ENCODE measurements at places on chromosomes 11 and 22.
A peak's percentile ranks its signal among the peaks of the same experiment; 100 is the strongest.

DNA sequence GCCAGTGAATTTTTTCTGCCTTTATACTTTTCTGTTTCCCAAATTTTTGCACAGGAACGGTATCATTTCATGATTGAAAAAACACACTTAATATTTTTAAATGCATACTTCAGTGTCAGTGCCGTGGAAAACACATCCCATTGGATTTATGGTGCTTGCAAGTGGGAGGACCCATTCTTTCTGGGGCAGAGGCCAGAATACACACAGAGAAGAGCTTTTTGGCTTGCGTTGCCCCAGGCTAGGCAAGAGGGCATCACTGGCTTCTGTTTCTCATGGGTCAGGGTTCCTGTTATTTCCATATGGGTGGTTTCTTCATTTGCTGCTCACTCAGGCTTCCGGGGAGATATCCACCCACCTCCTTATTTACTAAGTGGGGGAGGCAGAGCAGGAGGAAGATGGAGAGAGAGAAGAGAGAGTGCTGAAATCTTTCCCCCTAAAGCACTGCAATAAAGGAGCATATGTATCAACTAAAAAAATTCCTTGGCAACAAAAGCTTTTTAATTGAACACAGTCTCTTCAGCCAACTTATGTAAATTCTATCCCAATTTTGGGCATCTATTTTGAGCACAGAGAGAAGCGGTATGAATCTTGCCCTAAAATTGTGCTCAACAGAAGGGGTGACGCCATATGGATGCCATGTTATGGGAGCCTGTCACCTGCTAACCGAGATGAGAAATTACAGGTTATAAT lies 66.0 kb upstream of the KIRREL3 start:
- no peak for DNase-seq

GRCh38 chr11:123704341-123704740 lies 37.1 kb downstream of the ZNF202 start:
- no peak for DNase-seq

DNA sequence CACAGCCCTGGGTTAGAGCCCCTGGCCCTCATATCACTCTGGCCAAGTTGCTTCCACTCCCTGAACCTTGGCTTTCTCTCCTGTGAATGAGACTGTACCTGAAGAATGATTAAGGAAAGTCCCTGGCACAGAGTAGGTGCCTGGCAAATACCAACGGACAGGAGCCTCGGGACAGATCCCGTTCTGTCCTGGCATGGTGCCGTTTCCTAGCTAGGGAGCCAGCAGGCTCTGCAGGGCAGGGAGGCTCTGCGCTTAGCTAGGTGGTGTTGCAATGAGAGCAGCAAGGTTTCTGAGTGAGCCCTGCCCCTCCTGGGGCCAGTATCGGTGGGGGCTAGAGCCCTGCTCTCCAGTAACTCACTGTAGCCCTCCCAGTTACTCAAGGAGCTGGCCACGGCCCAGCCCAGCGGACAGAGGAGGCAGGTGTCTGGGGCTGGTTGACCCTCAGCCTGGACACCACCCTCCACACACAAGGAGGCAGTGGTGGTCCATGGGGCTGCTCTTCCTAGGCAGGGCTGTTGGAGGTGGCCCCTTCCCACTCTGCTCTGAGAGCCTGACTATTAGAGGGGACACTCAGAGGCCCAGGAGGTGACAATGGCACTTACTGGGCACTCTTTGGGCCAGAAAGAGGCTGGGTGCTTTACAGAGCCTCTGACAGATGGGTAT lies 74.4 kb downstream of the NFAM1 start:
- no peak for DNase-seq

GRCh38 chr11:98967005-98967404 lies 53.7 kb upstream of the CNTN5 start:
- DNase-seq: no peak

DNA sequence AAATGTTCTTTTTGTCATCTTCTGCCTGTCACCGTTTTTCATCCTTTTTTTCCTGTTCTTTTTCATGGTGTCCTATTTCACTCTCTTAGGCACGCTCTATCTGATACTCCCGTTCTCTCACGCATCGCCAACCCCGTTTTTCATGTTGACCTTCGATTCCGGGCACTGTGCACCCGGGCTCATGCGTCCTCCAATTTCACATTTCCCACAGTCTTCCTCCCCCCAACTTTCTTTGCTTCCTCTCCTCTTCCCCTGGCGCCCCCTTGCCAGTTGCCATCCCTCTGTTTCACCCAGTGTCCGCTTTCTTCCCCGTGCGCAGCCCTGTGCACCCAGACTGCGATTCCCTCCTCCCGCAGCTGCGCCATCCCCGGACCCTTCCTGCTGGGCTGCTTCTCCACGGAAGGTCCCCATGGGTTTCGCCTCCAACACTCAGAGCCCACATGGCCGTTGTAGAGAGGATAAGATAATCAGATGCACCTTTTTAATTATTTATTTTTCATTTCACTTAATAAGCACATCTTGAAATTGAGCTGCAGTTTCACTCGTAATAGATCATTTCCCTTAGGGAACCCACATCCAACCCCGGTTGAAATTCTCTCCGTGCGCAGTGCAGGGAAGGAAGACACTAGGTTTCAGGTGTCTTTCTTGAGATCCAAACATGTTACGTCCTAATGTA lies 791.1 kb downstream of the NTM start:
- DNase-seq: no peak

DNA sequence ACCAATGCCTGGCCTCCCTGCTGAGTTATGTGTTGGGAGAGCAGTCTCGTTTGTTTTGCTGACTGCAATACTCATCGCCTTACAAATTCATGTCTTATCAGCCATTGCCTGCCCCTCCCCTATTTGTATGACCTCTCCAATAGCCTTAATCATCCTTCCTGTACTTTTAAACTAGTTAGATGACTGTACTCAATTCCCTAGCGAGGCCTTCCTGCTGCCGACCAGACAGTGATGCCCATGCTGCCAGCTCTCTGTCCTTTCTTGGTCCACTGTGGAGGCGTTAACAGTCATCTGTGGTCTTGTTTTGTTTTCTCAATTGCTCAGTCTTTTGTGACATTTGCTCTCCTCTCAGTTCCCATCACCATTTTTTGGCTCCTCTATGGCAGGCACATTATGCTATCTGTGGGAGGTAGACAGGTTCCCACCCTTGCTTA lies 20.3 kb upstream of the YPEL1 start:
- DNase-seq: no peak

GRCh38 chr11:109914809-109915653 lies 178.2 kb upstream of the ZC3H12C start:
- no peak for DNase-seq

GRCh38 chr22:31957970-31958594 lies 13.7 kb downstream of the YWHAH start:
- no peak for DNase-seq

DNA sequence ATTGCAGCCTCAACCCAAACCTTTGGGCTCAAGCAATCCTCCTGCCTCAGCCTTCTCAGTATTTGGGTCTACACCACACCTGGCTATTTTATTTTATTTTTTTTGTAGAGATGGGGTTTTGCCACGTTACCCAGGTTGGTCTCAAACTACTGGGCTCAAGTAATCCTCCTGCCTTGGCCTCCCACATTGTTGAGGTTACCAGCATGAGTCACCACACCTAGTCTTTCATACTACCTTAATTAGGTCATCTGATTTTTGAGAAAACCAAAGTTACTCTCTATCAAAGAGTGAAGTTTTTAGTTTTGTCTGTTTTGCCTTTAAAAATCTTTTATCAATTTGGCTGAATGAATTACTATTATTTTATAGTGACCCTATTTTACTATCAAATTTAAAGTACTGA lies 335.6 kb upstream of the LRRC4C start:
- no peak for DNase-seq

DNA sequence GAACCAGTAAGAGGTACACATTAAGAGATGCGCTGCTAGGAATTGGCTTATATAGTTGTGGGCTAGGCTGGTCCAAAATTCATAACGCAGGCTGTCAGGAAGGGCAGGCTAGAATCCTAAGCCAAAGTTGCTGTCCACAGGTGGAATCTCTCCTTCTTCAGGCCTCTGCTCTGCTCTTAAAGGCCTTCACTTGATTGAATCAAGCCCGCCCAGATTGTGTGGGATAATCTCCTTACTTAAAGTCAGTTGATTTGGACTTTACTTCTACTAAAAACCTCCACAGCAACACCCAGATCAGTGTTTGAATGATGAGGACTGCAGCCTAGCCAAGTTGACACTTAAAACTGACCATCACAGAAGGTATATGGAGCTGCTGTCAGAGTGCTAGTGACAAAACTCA lies 68.8 kb downstream of the LRRC32 start:
- DNase-seq: no peak

DNA sequence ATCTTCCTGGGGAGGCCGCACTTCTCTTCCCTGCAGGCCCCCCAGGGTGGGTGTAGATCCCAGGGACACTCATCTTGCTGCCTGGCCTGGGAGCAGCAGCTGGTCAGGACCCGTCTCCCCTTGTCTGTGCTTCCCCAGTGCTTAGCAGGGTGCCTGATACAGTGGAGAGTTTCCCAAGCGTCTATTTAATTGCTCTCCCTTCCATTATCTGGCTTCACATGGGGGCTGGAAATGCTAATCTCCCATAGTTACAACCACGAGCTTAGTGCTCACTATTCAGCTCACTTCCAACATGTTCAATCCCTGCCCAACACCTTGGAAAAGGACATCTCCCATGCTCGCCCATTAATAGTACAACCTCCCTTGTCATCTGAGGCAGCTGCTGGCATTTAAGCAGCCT lies 100.5 kb downstream of the DSCAML1 start:
- DNase-seq: no peak

- DNase-seq: no peak
These were observed 194.9 kb downstream of the SWAP70 start for GRCh38 chr11:9858822-9859221.

DNA sequence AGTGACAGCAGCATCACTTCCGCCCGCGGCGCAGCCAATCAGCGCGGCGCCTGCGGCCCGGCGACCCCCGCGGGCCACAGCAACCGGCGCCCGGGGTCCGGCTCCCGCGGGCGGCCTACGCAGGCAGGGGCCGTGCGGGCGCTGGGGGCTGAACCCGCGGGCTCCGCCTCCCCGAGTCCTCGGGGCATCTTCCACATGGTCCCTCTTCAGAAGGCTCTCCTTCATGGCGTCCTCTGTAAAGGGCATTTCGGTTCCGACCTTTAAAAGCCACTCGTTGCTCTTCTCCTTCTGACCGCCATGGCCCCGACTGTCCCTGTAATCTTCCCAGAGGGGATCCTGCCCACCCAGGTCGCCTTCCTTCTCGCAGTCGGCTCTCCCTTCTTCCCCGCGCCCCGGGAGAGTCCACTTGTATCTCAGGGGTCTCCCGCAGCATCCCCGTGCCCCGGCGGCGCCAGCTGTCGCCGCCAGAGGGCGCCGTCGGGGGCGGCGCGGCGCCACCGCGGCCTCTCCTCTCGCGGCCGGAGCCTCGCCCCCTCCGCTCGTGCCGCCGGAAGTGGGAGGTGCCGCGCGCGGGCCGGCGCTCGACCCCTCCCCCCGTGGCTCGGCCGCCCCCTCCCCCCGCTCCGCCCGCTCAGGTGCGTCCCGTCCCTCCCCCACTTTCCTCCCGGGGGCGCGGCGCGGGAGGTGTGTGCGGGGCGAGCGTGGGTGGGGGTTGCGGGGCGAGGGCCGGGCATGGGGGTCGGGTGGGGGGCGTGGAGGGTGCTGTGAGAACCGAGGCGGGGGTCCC lies at the start of gene RNF214:
RNF214 (plus strand) TSS at position 580 of the 787 bp plus-strand sequence. CDS start 1,602 bp downstream, outside the sequence.
- DNase-seq: peak; percentile 73

DNA sequence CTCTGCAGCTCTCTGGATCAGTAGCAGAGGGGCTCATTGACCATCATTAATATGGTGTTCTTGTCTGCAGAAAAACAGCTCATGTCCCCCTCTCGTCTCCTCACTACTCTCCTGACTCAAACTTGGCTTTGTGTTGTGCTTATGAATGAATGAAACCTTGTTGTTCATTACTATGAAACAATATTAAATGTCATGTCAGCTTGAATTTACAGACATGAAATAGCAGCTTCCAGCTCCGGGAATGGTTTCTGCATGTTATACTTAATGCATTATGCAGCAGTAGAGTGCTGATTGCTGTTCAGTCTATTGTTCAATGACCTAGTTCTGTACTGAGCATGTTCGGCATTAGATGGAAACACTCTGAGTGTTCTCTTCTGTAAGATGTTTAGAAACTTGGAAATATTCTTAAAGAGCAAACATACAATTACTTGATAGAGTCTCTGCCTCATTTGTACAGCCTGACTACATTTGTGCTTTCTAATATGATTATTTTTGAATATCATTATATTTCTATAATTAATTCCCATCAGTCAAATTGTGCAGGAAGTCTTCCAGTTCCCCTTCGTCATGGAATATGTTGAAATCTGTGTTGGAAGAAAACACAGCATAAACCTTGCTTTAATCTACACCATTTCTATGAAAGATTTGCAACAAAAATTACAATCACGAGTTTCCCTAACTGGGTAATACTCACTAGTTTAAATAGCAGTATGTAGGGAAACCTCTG lies 340.4 kb downstream of the SOX6 start:
- DNase-seq: no peak

- no peak for DNase-seq
These were observed 734 bp downstream of the ZNF280B start for GRCh38 chr22:22507743-22508273.

DNA sequence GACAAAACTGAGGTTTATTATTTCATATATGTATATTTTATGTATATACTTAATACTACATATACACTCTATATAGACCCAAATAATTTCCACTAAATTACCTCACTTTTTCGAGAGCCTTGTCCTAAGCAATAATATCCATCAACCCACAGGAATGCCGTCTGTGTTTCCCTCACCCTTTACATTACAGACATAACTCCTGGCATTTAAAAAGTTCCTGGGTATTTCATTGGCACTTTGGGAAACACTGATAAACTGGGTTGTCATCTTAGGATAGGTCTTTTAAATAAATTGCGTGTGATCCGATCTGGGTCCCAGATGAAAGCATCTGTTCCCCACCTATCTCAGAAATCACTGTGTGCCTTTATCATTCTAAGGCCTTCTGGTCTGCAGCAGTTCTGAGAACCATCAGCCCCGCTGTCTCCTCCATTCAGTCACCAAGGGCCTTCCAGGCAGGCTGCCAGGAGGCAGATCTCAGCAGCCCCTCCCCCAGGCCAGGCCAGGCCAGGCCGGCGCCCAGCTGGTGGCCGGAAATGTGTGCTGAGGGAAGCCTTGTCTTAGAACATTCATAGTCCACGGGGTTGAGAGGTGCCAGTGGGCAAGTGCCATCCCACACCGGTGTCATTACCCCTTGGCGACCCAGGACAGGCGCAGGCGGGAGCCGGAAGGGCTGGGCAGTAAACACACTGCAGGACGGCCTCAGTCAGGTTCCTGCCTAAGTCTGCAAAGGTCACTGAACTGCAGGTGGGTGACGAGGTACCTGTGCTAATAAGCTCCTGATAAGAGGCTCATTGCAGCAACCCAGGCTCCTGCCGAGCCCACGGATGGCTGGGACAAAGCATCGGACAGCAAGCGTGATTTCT lies 3.3 kb downstream of the FGF19 start:
- DNase-seq: no peak

GRCh38 chr11:83158965-83159901 lies 2.3 kb downstream of the PCF11 start:
- no peak for DNase-seq

GRCh38 chr11:18056561-18057181 lies 10.6 kb upstream of the TPH1 start:
- DNase-seq: no peak

Measured in T-cell (primary cell).